ENCODE measurements at places on chromosomes 6 and 20.

GRCh38 chr20:34262488-34263288, 21.5 kb downstream of the ASIP start:
- DNase-seq: no peak

DNA sequence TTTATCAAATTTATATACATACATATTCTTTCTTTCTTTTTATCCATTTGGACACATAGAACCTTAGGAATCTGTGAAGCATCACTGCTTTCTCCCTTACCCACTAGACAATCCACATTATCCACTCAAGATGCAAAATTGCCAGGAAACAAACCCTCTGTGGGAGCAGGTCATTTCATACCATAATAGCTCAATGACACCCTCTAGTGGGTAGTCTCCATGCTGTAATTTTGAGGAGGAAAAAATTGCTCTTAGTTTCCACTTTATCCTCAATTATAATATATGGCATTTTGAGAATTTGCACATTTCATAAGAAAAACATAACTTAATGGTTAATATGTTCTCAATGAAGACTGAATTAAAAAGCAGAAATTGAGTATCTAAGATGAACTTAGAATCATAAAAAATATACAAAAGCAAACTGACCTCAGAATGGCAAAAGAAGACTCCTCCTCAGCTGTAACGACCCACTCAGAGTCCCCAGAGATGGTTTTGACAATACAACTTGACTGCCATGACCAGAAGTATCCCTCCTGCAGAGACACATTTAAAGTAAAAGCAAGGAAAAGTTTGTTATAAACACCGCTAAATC, 164.1 kb downstream of the FRK start:
- DNase-seq: peak; percentile 4

DNA sequence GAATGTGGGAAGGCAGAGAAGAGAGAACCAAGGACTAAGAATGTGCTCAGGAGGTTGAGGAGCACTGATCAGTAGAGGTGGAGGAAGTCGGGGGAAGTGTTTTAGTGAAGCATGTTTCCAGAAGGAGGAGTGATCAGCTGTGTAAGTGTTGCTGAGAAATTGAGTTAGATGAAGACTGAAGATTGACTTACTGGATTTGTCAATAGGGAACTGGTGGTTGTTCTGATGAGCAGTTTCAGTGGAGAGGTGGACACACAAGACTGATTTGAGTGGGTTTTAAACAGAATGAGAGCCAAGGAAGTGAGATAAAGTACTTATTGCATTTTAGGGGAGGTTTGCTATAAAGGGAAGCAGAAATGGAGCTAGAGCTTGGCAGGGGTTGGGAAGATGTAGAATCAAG, 182.6 kb downstream of the CDKAL1 start:
- DNase-seq: no peak

DNA sequence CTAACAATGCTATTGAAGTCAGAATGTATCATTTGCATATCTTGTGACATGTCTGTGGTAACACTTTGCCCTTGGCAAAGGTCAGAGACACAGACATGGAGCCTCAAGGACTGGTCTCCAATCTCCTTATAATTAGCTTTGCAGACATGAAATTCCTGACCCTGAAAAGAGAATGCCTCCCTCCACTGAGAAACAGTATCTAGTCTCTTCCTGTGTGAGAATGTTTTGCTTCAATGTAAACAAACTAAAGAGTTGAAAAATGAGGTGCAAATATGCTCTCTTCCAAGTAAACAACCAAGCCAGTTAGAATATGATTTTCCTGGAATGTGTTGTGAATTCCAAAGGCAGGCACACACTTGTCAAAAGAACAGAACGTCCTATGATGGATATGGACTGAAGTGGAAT, 407.1 kb upstream of the MARCKS start:
- no peak for DNase-seq

GRCh38 chr6:88031550-88031949, 16.1 kb upstream of the SPACA1 start:
- no peak for DNase-seq

- DNase-seq: peak; percentile 87
Measured at GRCh38 chr6:90375681-90376439, 79.2 kb upstream of the BACH2 start.

- no peak for DNase-seq
Measured at GRCh38 chr20:60123652-60124051, 165.4 kb downstream of the CDH26 start.

Data from germinal center (tissue), 1 donor.